Amniotic epithelial cell (primary cell): ENCODE measurements at places on chromosomes 6 and 20.

DNA sequence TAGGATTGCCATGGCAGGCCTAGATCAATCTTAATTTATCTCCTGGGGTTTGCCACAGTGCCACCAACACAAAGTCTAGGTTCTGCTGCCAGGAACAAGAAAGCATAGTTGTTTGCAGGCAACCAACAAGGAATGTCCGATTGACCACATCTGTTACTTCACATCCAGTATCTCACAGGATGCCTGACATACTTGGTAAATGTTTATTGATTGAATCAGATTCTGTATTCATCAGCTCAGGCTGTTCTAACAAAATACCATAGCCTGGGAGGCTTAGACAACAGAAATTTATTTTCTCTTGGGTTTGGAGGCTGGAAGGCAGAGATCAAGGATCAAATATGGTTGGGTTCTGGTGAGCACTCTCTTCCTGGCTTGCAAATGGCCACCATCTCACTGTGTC lies 26.3 kb upstream of the MC3R start:
- peak; percentile 96 for DNase-seq

DNA sequence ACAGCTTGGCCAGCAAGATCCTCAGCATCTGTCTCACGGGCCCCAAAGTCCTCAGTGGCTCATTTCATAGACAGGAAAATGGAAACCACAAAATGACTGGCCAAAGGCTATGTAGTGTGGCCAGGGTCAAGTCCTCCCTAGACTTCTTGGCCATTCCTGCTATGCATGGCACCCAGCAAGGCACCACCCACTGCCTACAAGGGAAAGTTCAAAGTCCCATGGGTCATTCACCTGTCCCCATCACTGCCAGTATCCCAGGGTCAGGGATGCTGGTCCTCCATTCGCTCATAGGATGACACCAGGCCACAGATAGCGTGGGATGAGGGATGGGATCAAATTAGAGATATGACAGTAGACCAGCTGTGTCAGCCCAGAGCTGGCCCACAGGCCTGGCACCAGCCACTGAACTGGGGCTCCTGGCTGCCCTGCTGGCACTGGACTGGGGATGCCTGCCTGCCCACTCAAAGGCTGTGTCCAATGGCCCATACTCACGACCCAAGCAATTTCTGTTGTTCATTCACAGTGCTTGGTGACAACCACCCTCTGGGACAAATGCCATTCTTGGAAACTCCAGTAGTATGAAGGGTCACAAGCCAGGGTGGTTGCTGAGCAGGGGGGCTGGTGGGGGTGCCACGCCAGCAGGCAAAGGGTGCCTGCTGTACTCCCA lies 11.6 kb downstream of the ADISSP start:
- DNase-seq = no peak

DNA sequence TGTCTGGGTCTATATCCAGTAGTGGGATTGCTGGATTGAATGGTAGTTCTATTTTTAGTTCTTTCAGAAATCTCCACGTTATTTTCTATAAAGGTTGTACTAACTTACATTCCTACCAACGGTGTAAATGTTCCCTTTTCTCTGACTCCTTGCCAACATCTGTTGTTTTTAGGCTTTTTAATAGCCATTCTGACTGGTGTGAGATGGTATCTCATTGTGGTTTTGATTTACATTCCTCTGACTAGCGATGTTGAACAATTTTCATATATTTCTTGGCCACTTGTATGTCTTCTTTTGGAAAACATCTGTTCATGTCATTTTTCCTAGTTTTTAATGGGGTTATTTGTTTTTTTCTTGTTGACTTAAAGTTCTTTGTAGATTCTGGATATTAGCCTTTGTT lies 99.3 kb downstream of the BMP2 start:
- DNase-seq = peak; percentile 3

DNA sequence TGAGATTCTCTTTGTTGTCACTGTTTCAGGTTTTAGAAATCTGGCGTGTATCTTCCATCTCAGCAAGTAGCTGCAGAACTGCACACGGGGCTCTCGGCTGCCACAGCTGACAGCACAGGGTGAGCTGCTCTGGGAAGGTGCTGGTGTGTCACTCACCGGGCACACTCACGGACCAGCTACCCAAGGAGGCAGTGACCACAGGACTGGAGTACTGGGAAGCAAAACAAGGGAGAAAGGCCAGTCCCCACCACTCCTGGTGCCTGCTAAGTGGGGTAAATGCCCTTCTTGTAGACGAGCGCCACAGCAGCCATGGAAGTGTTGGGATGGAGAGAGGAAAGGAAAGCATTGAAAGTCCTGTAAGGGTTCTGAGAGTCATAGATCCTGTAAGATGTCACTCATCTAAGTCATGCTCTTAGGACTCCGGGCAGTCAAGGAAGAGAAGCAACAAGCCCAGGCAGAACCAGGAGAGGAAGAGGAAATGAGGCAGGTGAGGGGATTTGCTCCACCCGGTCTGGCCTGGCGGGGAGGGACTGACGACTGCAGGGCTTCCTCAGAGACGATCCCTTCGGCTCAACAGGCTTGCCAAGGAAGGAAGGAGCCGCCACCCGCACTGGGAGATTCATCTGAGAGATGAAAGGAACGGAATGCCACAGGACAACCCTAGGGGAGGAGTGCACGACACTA lies 48.1 kb downstream of the PRDM1 start:
- DNase-seq = no peak

- DNase-seq = peak; percentile 67
These were observed 192.7 kb upstream of the PMEPA1 start for GRCh38 chr20:57902473-57902872.

DNA sequence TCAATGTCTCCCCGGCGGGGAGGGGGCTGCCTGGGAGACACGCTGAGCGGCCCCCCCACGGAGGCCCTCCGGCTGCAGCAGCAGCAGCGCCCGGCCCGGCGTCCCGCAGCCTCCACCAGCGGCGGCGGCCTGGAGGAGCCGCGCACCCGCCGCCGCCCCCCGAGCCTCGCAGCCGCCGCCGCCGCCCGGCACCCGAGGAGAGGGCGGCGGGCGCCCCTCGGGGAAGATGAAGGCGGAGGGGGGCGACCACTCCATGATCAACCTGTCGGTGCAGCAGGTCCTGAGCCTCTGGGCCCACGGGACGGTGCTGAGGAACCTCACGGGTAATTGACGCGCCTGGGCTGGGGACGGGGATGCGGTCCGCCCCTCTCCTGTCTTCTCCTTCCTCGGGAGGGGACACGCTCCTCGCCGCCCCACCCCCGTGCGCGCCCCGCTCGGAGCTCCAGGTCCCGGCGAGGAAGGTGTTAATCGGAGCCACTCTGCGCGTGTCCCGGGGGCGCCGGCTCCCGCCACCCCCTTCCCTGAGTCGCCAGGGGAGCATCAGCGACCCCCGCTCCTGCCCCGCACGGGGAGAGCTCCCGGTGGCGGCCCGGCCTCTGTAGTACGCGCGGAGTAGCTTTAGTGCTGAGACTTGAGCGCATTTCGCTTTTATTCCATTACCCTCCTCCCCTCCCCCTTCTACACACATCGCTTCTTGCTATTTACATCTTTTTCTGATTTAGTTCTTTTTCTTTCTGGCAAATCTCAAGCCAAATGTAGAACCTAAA lies 686 bp downstream of the TMEM170B start:
- peak; percentile 11 for DNase-seq

DNA sequence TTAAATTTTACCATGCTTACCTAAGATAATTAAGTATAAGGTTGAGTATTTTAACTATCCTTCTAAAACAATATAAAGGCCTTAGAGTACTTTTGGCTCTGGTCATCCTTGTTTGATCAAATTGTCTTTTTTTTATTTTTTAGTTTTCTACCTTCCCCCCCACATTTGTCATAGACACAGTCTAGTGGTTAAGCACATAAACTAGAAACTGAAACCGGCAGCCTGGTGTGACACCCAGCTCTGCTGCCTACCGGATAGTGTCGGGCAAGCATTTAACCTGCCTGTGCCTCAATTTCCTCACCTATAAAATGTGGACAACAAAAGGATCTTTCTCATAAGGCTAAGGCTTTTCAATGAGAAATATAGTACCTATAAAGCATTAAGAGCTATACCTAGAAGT lies 21.6 kb upstream of the TULP4 start:
- DNase-seq = no peak

- DNase-seq = peak; percentile 49
These were observed at the start of gene SCGN for GRCh38 chr6:25652007-25652515. TSS of gene SCGN (plus strand) at chr6:25652215. CDS start at chr6:25652404, 189 bp downstream.

DNA sequence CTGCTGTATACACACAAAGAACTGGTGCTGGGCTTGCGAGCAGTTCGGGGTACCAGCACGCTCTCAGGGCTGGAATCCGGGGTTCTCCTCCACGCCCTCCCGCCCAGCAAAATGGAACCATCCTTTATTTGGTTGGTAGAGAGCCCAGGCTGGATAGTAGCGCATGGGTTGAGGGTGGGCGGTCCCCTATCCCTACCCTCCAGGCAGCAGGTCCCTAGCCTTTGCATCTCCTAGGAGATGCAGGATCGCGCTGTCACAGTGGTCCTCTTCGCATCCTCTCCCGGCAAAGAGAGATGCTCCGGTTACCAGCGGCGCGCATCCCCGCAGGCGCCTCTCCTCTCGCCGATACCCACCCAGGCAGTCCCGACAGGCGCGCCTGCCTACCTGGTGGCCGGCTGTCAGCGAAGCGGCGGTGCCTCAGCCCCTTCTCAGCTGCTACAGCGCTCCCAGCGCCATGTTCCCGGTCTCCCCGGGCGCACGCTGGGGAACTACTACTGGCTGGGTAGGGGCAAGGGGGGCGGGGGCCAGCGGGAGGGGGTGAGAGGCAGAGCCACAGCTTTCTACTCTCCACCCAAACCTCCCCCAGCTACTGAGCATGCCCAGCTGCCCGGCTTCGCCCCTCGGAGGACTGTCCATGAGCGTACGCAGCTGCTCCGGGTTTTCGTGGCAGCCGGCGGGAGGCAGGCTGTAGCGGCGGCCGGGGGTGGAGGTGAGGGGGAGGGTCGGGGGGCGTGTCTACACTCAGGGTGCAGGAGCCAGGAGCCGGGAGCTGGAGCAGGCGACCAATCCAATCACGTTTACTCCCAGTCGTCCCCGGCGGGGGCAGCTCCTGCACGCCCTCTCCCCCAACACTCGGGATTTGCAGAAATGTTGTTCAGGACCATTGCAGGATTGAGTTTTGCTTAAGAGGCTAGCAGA lies at the start of gene PAK5:
TSS of gene PAK5 (minus strand) at position 699 of the 918 bp plus-strand sequence. CDS start 194,748 bp downstream, outside the sequence.
- no peak for DNase-seq

DNA sequence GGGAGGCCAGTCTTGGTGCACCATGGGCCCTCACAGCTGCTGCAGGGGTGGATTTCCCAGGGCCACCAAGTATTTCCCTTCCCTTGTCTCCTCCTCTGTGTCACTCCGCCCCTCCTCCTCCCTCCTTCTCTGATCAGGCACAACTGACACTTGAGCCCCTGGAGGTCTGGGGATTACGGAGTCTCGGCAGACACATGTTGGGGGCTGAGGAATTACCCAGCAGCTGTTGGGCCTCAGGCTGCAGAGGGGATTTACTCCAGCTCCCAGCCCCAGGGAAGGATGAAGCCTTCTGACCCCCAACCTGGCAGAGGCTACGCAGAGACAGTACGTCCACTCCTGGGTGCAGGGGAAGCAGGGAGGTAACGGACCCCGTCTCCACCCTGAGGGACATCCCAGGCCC lies 420.5 kb upstream of the SULF2 start:
- no peak for DNase-seq

GRCh38 chr20:32922466-32922865 lies 63.7 kb downstream of the EFCAB8 start:
- DNase-seq = no peak

DNA sequence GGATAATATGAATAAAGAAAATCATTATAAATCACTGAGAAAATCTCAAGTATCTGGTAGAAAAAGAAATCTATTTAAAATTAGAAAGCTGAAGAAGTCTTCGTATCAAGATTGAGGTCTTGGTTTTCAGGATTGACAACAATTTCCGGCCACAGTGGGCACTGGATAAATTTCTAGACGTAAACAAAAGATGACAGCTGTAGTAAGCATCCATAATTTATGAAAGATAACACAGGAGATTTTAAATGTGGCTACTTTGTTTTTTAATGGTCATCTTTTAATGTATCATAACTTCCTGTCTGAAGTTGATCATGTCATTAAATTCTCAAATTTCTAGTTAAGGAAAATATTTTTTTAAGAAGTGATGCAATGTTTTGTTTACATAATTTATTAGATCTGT lies 444.2 kb downstream of the HTR1B start:
- DNase-seq = peak; percentile 71

- DNase-seq = no peak
These were observed 19.8 kb downstream of the XKR7 start for GRCh38 chr20:31987744-31988143.
